ENCODE measurements at places on chromosomes 2 and 18. TPM values are rescaled to one million over a fixed set of nuclear protein-coding genes. Genes with fewer than 3 reads are reported as not detected.

LIPG gene
- 0.09 TPM for total RNA-seq

ZNF513 gene
- 18.6 TPM for total RNA-seq

CERS6 gene
- 12.2 TPM for total RNA-seq

BIRC6 gene
- 125 TPM for total RNA-seq

ASAP2 gene
- not detected for total RNA-seq

TXNDC2 gene
- total RNA-seq, result not detected

KCNG3 gene
- total RNA-seq, result not detected

CFAP210 gene
- not detected for total RNA-seq

CRYBA2 gene
- total RNA-seq, result not detected

HRH4 gene
- total RNA-seq, result 0.23 TPM

SPATS2L gene
- total RNA-seq, result 47.1 TPM
